ENCODE measurements at places on chromosomes 7 and 10. TPM values are rescaled to one million over a fixed set of nuclear protein-coding genes. Genes with fewer than 3 reads are reported as not detected.
A peak's percentile ranks its signal among the peaks of the same experiment; 100 is the strongest.

The INA gene
- total RNA-seq, result not detected

The PRKG1 gene
- not detected for total RNA-seq

The COL17A1 gene
- total RNA-seq, result not detected

The SOSTDC1 gene
- 0.26 TPM for total RNA-seq

GRCh38 chr7:150715293-150715692, 1.1 kb upstream of the GIMAP1 start:
- DNase-seq, result no peak

DNA sequence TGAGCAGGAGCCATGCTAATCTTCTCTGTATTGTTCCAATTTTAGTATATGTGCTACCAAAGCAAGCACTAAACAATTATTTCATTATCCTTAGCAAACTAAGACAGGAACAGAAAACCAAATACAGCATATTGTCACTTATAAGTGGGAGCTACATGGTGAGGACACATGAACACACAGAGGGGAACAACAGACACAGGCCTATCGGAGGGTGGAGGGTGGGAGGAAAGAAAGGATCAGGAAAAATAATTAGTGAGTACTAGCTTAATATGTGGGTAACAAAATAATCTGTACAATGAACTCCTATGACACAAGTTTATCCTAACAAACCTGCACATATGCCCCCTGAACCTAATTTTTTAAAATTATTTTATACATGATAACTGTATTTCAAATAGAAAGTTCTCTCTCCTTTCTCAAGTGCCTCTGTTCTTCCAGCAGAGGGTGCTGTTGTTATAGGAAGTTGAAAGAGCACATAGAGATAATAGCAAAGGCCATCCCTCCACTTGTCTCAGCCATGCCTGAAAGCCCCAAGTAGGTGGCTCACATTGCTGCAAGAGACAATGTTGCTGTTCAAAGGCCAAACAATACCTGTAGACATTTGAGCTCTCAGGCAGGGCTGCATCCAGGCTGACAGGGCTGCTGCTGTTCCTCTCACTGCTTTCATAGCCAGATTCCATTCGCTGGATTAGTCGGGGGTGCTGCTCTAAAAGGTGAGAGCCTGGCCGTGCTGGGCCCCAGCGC, 33.4 kb upstream of the PPP3CB start:
- peak; percentile 62 for DNase-seq

GRCh38 chr10:52961323-52961722, 188.7 kb upstream of the MBL2 start:
- no peak for DNase-seq

GRCh38 chr7:29381206-29382094, 182.2 kb upstream of the PRR15 start:
- DNase-seq, result no peak

DNA sequence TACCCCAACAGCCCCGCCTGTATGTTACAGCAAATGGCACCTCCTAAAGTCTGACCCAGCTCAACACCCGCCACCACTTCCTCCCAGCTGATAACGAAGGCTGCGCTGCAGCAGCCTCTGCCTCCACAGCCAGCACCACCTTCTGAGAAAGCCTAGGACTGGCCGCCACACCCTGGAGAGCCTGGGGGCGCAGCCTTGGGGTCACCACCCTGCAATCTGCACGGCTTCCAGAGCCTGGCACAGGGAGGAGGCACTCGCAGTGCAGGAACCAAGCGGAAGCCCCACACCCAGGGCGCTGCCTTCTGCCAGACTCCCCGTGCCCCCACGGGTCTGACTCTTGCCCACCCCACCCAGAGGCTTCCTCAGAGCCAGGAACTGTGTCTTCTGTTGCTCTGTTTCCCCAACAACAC, 112.5 kb downstream of the MAD1L1 start:
- no peak for DNase-seq

GRCh38 chr10:100576282-100576635, 40.5 kb downstream of the HIF1AN start:
- no peak for DNase-seq

- no peak for DNase-seq
These were observed 51.8 kb upstream of the CHST3 start for GRCh38 chr10:71912431-71912830.

GRCh38 chr7:80095545-80095944, 39.1 kb upstream of the GNAI1 start:
- no peak for DNase-seq

DNA sequence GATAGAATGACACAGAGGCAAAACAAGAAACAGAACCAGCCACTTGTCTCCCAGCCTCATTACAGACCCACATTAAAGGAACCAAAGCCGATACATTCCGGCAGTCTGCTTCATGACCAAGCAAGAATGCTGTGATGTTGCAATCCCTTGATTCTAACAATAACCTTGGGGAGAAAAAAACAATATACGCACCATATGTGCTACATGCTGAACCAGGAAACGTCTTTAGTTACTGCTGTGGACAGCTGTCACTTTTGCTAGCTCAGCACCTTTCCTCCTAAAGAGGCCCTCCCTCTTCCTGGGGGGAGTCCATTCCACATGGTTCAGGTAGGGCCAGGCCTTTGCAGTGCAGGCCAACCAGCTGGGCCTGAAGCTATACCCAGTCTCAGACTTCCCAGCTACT, 79.1 kb downstream of the PRTFDC1 start:
- no peak for DNase-seq

GRCh38 chr10:104646146-104646545, 5.1 kb downstream of the SORCS3 start:
- no peak for DNase-seq

DNA sequence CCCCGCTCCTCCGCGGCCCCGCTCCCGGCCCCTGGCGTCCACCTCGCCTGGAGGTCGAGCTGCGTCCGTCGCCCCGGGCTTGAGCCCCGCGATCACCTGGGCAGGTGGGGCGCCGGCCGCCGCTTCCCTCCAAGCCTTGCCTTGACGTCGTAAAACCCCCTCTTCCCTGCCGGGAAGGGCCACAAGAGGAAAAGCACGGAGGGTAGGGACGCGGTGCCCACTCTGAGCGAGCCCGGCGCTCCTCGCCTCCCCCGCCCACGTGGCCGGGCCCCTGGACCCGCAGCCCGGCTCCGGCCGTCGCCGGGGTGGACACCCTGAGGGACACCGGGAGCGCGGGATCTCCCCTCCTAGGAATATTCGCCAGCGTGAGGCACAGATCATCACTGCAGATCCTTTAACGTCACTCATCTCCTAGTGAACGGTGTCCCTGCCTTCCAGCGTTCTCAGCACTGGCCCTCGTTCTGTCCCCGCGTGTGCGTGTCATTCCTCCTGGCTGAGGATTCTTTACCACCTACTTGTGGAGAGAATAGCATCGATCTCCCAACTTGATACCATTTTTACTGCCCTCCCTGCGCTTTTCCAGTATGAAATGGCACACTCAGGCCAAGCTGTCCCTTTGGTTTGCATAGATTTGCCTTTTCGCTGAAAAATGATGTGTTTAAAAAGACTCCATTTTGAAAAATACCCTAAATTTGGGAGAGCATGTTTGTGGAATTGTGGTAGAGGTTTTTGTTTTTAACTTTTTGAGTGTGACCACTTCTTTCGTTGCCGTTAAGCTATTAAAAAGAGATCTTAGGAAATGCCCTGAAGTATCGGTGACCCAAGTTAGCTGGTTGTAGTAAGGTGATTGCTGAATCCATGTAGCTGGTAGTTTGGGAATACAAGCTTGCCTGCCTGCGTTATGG, 649 bp downstream of the ACTR3B start:
- DNase-seq, result peak; percentile 48

DNA sequence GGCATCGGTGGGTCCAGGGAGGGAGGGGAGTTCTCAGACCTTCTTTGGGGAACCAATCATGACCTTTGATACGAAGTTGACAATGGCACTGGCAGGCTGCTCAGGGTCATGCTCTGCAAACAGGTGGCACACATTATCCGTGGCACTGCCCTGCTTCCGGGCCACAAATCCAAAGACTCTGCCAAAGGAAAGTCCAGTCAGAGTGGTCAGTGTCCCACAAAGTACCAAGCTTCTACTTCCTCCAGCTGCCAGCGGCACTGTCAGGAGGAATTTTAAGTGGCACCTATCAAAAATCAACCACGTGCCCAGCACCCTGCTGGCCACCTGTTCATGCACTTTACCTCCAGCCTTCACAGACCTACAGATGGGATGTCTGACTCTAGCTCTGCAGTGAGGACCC, 303.9 kb downstream of the TNS3 start:
- DNase-seq, result no peak

DNA sequence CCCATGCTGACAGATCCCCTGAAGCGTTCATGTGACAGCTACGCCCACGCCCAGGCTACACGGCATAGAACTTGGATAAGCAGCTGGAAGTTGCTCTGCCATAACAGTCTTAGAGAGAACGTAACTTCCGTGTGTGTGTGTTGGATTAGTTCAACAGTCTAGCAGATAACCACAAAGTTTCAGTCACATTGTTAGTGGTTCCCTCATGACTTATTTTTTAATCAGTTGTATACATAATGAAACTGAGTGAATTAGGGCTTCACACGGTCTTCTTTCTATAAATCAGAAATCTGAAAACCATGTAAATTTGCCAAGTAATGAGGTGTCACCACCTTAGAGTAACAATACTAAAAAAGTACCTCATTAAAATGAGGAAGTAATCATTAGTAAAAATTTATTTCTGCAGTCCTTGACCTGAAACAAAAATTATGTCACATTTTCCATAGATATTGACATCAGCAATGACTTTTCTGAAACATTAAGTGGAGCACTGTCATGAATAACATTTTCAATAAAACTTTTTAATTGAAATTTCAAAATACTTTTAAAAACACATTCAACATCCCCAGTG, 21.7 kb upstream of the MACC1 start:
- DNase-seq, result no peak

GRCh38 chr10:62514079-62514693, 140.0 kb downstream of the ZNF365 start:
- no peak for DNase-seq

DNA sequence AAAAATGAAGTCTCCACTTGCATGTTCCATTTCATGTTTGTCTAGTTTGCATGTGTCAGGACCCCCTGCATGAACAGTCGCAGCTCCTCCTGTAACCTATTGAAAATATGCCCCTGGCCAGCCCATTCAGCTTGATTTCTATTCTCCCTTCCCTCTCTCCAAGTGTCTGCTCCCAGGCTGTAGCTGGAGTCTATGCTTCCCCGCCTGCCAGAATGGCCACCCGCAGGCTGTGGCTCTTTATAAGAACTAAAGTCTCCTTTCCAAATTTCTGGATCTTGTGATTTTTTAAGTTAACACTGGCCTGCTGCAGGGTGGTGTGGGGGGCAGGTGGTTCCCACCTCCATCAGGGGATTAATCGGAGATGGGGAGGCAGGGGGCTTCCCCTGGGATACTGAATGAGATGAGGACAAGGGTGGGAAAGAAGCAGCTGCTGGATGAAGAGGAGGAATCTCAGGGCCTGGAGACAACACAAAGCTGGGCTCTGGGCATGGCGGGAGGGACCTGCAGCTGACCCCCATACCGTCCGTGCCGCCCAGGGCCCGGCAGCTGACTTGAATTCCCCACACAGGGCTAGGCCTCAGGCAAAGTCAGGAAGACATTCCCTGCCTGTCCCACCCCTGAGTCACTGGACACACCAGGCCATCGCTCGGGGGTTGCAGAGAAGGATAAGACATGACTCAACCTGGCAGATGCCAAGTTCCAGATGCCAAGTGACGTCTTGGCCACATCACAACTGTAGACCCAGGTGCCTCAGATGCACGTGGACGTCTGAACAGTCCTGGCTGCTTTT, 399.5 kb upstream of the FOXK1 start:
- DNase-seq, result peak; percentile 56

DNA sequence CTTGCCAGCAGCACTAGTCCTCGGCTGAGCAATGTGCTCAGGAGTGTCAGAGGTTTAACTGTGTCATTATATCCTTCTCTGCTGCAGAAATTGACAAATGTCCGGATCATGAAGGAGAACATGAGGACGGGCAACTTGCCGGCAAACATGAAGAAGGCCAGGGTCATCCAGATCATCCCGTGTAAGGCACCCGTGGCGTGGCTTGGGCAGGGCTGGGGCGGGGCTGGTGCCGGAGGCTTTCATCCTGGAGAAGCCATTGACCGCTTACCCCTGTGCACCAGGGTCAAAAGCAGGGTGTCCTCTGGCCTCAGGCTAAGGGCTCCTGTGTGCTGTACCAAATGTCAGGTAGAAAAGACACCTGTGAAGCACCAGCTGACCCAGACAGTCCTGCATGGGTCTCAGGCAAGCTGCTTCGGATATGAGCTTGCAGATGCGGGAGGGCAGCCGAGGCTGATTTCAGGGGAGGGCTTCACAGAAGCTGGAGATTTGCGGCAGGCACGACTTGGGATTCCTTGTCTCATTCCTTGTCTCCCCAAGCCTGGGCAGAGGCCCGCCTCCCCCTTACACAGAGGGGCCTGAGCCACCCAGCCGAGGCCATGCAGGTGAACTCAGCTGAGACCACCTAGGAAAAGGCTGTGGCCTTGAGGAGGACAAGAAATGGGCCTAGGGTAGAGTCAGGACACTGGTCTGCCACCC, 55.4 kb downstream of the MKI67 start:
- no peak for DNase-seq

DNA sequence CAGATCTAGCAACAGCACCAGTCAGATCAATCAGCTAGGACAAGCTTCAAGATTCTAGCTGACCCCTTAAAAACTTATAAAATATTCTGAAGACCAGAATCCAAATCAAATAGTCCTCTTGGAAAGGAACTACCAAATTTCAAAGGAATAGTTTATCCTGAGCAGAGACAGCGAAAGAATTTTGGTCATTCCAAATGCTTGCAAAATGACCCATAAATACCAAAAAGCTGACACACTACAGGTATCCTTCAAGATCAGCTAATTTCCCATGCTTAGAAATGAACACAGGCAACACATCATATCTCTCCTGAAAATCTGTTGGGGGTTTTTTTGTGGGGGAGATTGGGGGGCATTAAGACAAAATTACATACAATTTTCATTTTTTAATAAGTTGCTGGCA, 78.8 kb downstream of the PDSS1 start:
- DNase-seq, result no peak

DNA sequence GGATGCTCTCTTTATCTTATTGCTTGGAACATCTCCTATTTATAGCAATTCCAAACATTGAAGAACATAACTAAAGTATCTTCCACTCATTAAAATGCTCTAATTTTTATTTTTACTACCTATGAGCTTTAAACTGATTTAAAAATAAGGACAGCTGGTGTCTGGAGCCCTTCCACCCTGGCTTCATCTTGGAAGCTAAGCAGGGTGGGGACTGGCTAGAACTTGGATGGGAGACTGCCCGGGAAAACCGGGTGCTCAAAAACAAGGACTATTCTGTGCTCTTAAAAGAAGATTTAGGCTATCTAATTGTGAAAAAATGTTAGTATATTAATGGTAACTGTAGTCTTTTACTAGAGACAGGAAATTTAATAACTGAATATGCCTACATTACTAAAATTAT, 69.2 kb downstream of the ARMC3 start:
- DNase-seq, result peak; percentile 7

DNA sequence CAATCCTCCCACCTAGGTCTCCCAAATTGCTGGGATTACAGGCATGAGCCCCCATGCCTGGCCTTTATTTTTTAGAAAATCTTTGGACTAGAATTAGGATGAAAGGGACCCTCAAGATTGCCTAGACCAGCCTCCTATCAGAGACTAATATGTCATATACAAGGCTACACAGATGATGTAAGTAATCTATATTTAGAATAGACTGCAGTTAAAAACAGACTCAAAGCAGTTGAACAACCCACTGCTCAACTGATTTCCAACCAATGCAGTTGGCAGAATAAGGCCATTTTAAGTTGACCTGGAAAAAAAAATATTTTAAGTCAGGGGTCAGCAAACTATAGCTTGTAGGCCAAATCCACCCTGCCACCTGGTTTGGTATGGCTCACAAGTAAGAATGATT, 27.7 kb downstream of the PSPH start:
- no peak for DNase-seq
